ENCODE measurements at places on chromosomes 13 and 19.

DNA sequence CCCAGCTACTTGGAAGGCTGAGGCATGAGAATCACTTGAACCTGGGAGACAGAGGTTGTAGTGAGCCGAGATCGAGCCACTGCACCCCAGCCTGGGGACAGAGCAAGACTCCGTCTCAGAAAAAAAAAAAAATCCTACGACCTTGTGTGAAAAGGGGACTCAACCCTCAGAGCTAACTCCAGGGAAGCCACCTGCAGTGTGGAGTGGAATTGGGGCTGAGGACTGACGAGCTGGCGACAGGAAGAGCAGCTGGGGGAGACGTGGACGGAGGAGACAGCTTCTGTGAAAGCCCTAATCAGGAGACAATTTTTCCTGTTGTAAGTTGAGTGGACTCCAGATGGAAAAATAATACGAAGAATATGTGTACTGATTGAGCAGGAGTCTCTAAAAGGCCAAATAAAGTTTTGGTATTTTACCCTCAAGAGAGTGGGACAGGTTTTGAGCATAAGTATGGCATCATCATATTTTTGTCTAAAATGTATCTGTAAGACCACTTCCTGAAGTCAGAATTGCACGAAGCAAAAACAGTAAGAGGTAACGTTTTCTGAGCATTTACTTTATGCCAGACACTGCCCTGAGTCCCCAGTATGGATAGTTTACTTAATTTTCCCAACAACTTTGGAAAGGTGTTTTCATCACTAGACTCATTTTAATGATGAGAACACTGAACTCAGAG is 12.0 kb upstream of the LAIR1 start:
- no peak for DNase-seq

- DNase-seq, result no peak
These were observed 6.4 kb downstream of the MOB3A start for GRCh38 chr19:2089727-2090053.

- DNase-seq, result no peak
These were observed 36.8 kb downstream of the ACTN4 start for GRCh38 chr19:38684078-38684861.

DNA sequence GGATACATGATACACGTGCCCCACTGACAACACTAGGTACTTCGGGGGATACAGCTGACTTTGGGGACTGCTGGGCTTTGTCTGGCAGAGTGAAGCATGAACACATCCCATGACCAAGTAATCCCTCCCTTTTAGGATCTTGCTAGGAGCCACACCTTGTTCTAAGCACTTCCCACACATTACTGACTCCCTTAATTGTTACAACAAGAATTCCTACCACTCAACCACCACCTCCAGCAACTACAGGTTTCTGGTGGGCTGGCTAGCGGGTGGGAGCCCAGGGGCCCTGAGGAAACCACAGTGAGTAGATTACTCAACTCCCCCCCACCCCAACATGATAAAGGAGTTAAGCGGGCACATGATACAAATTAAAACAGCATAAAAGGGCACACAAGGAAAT is 7.2 kb upstream of the SLC35E1 start:
- DNase-seq, result no peak

- DNase-seq, result no peak
These were observed 104.1 kb downstream of the NDFIP2 start for GRCh38 chr13:79585033-79585432.

GRCh38 chr19:55156202-55157063 is 1.1 kb downstream of the TNNI3 start:
- DNase-seq, result no peak

DNA sequence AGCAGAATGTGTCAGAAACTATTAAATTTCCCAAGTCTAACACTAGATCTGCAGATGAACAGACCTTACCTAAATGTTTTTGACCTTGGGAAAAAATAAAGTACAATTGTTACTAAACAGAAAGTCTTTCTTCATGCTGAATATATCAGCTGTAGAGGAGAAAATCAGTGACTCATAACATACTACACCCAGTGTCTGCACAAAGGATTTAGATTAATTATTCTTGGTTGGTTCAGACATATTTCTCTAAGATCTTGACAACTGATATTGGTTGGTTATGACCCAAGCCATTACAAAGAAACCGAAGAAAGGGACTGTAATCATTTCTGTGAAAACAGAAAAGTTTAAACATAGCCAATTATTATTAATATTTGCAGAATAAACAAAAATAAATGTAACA is 225.1 kb downstream of the HS6ST3 start:
- DNase-seq, result no peak

- DNase-seq, result no peak
These were observed 41.6 kb downstream of the NDFIP2 start for GRCh38 chr13:79522583-79522982.

GRCh38 chr19:310141-310651 is 19.0 kb upstream of the PLPP2 start:
- no peak for DNase-seq

DNA sequence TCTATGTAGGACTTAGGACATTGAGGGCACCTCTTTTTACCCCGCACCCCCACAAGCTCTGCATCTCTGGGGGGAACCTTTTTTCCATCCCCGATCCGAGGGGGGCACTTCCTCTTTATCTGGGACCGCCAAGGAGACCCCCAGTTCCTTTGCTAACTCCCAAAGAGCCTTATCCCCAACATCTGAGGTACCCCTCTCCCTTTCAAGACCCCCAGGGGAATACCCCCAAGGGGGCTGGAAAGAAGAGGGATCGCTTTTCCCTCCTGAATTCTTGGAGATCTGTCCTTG is 1.1 kb downstream of the TNFSF9 start:
- no peak for DNase-seq

DNA sequence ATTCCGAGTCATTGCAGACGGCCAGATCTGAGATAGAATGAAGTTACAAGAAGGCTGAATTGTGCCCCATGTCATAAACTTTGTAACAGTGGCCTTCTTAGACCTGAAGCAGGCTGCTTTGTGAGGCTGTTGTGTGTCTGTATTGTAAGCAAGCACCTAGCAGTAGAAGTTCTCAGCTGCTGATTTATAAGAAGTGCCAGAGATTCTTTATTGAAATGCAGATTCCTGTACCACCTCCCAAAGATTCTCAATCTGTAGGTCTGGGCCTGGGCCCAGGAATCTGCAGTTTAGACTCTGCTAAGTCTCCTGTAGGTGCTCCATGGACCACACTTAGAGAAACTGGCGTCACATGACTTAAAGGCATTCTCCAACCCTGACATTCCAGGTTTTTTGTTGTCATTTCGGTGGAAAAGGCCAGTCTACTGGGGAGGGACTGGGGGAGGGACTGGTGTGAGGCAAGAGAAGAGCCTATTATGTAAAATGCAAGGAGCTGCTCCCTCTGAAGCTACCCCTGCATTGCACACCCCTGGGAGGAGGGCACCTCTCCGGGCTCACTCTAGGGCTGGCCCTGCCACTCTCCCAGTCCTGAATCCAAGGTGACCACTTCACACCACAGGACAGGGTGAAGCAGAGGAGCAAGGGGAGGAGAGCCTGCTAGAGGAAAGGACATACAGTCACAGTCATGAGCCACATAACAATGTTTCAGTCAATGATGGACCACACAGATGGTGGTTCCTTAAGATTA is 769 bp upstream of the TMEM272 start:
- no peak for DNase-seq

DNA sequence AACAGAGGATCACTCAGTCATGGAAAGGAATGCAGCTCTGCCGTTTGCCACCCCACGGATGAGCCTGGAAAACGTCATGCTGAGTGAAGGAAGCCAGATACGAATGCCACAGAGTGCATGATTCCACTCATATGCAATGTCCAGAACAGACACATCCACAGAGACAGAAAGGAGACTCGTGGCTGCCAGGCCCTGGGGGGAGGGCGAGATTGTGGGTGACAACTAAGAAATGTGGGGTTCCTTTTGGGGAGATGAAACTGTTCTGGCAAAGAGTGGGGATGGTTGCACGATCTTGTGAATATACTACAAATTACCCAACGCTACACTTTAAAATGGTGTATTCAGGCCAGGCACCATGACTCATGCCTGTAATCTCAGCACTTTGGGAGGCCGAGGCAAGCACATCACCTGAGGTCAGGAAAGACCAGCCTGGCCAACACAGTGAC is 27.2 kb upstream of the NAPA start:
- no peak for DNase-seq

- no peak for DNase-seq
These were observed 34.4 kb downstream of the PIP5K1C start for GRCh38 chr19:3665681-3666544.

- no peak for DNase-seq
These were observed 881.9 kb downstream of the SLITRK6 start for GRCh38 chr13:84917252-84917878.

- DNase-seq, result no peak
These were observed 5.9 kb downstream of the SPPL2B start for GRCh38 chr19:2334426-2334825.

DNA sequence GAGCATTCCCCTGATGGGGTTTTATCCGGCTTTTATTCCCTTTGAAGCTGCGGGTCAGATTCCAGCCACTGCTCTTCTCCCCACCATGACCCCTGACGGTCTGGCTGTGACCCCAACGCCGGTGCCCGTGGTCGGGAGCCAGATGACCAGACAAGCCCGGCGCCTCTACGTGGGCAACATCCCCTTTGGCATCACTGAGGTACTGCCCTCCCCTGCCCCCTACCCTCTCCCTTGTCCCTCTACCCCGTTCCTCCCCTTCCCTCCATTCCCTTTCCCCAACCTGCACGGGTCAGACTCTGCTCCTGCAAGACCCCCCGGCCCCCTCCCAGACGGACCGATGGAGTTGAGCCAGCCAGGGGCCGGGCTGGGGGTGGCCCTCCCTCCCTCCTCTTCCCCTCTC is 6.2 kb downstream of the U2AF2 start:
- no peak for DNase-seq

- peak; percentile 54 for DNase-seq
These were observed 110.6 kb downstream of the PCDH9 start for GRCh38 chr13:67119481-67119894.

- DNase-seq, result no peak
These were observed 16.1 kb downstream of the CUL4A start for GRCh38 chr13:113225515-113225914.

DNA sequence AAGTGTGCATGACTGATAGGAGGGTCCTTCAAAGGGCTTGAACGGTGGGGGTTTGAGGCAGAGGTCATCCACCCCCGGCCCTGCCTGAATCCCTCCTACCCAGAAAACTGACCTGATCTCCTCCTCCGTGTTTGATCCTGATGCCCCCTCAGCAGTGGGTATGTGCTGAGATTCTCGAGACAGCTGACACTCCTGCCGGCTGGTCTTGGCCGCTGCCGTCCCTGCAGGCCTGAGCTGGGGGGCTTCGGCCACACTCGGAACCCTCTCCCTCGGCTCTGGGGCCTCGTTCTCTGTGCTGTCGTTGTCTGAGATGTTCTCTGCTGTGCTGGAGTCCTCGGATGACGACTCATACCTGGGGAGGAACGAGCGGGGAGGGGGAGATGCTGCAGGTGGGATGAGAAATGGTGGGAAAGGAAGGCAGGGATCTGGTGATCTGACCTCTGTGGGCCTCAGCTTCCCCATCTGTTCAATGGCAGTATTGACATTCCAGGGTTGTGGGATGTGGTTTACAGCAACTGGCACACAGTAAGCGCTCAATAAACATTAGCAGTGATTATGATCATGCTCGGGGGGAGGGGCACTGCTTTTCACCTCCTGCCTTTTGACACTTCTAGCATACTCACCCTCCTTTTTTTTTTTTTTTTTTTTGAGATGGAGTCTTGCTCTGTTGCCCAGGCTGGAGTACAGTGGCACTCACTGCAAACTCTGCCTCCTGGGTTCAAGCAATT is 20.7 kb downstream of the KANK2 start:
- no peak for DNase-seq

GRCh38 chr13:98844021-98844420 is 91.5 kb upstream of the SLC15A1 start:
- DNase-seq, result no peak

DNA sequence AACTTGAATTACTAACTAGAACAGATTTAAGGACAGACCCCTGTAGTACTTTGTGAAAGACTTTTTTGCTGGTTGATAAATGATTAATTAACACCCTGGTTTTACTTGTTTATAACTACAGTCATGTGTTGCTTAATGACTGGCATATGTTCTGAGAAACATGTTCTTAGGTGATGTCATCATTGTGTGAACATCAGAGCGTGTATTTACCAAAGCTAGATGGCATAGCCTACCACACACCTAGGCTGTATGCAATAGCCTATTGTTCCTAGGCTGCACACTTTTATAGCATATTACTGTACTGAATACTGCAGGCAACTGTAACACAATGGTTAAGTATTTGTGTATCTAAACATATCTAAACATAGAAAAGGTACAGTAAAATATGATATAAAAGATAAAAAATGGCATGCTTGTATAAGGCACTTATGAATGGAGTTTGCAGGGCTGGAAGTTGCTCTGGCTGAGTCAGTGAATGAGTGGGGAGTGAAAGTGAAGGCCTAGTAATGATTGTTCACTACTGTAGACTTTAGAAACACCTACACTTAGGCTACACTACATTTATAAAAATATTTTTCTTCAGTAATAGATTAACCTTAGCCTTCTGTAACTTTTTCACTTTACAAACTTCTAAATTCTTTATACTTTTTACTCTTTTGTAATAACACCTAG is 260.3 kb downstream of the KCNRG start:
- DNase-seq, result no peak

GRCh38 chr13:27446986-27447583 is 3.3 kb downstream of the MTIF3 start:
- DNase-seq, result no peak

DNA sequence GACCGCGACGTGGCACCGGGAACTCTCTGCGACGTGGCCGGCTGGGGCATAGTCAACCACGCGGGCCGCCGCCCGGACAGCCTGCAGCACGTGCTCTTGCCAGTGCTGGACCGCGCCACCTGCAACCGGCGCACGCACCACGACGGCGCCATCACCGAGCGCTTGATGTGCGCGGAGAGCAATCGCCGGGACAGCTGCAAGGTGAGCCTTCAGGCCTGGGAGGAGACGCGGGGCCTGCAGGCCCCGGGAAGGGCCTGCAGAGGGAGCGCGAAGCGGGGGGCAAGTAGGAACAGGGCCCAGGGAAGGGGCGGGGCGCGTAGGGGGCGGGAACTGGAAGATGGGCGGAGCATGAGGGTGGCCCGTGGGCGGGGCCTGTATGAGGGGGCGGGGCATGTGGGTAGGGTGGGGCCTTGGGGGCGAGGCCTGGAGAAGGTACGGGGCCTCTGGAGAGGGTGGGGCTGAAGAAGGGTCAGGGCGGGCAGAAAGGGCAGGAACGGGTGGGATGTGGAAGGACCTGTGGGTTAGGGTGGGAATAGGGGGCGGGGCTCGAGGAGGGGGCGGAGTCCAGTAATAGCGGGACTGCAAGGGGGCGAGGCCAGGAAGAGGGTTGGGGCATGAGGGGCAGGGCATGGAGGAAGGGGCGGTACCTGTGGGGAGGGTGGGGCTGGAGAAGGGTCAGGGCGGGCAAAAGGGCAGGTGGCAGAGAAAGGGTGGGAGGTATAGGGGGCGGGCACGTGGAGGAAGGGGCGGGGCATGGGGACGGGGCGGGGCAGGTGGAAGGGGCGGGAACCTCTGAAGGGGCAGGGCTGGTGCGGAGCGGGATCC is 2.5 kb downstream of the CFD start:
- DNase-seq, result no peak
